Lung (tissue), 17 donors: ENCODE measurements at places on chromosomes 12 and 14. TPM values are rescaled to one million over a fixed set of nuclear protein-coding genes. Genes with fewer than 3 reads are reported as not detected.

CGRRF1 gene
- total RNA-seq: 16.1 TPM

CISTR gene
- total RNA-seq: not detected

ENDOU gene
- not detected for total RNA-seq

GLT8D2 gene
- 36.5 TPM for total RNA-seq

AICDA gene
- total RNA-seq: 0.58 TPM

EXOC3L4 gene
- total RNA-seq: 3.6 TPM

TAS2R43 gene
- 1.0 TPM for total RNA-seq

CLEC2D gene
- 11.6 TPM for total RNA-seq

NOVA1 gene
- 10.0 TPM for total RNA-seq

PEX5 gene
- 52.1 TPM for total RNA-seq

KERA gene
- total RNA-seq: not detected

GRCh38 chr12:50164963-50165362 is 2.2 kb downstream of the CERS5 start:
- no peaks in the 10 kb centered on the region for H3K4me1 ChIP-seq
- no peaks in the 10 kb centered on the region for H3K36me3 ChIP-seq
- no peak overlapping the region for H3K27ac ChIP-seq
- no peak for DNase-seq

- H3K27ac ChIP-seq: peak overlapping the region; percentile 88
- DNase-seq: no peak
- no peaks in the 10 kb centered on the region for H3K27me3 ChIP-seq
Observed at GRCh38 chr12:122079033-122079531, 526 bp downstream of the MLXIP start.

DNA sequence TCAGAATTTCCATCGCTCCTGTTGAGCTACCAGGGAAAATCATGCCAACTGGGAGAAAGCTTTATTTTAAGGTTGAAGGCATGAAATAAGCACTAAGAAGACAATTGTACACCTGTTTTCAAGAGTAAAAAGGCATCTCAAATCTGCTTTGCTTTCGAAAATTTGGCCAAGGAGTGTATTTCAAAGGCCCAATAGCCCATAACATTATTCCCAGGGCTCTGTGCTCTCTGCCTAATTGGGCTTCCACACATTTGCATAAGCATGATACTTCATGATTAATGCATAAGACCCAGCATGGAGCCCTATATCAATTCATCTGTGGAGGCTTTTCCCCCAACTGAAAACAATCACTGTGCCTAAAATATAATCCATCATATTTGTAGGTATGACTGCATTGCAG is 258.5 kb downstream of the NOVA1 start:
- H3K27ac ChIP-seq: no peak overlapping the region
- DNase-seq: no peak
- H3K36me3 ChIP-seq: no peaks in the 10 kb centered on the region
- H3K27me3 ChIP-seq: no peaks in the 10 kb centered on the region
- no peak overlapping the region for H3K4me3 ChIP-seq

DNA sequence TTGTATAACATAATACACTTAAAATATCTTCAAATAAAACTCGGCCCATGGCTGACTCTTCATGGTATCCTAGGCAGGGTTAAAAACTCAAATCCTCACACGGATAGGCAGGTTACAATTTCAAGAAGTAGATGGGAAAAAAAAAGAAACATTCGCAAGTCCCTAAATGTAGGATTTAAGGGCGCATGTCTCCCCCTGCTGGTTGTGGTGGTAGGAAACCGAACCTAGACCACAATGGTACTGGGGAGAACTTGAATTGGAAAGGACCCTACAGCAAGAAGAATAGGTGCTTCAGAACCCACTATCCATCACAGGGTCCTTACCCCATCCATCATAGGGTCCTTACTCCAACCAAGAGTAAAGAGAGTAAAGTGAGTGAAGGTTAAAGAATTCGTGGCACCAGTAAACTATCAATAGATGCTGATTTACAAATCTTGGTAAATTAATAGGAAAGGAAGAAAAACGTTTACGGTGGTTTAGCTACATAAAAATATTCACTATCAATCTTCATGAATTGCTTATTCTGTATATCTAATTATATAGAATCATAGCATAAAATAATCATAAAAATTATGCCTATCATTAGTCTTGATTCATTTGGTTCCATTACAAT is 3.3 kb upstream of the CIPC start:
- H3K27me3 ChIP-seq: no peaks in the 10 kb centered on the region
- peak; percentile 88 for DNase-seq
- no peaks in the 10 kb centered on the region for H3K36me3 ChIP-seq
- no peak overlapping the region for H3K27ac ChIP-seq
- no peak overlapping the region for H3K4me3 ChIP-seq
- peaks cover 22% of the 10 kb centered on the region for H3K4me1 ChIP-seq

DNA sequence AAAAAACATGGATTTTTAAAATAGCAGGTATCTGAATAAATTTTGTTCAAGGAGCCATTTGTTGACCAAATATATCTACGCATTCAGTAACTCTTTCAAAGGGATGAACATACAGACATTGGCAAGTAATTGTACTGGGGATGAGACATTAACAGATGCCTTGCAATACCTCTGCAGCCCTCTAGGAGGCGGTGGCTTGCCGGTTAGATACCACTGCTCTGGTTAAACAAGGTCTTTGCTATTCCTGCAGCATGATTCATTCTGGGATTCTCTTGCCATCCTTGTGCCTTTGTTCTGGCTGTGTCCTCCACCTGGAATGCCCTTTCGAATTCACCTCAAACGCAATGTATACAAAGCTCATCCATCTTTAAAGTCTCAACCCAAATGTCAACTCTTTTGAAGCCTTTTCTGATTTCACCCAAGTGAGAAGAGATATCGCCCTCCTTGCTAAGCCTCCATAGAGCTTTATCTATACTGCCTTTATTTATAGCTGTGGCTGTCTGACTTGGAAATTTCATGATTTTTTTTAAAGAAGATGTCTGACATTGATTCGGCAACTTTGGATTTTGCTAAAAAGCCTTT is 131.0 kb upstream of the SRRM4 start:
- H3K4me3 ChIP-seq: no peak overlapping the region
- no peaks in the 10 kb centered on the region for H3K36me3 ChIP-seq
- no peak overlapping the region for H3K27ac ChIP-seq
- H3K4me1 ChIP-seq: no peaks in the 10 kb centered on the region
- no peaks in the 10 kb centered on the region for H3K27me3 ChIP-seq

DNA sequence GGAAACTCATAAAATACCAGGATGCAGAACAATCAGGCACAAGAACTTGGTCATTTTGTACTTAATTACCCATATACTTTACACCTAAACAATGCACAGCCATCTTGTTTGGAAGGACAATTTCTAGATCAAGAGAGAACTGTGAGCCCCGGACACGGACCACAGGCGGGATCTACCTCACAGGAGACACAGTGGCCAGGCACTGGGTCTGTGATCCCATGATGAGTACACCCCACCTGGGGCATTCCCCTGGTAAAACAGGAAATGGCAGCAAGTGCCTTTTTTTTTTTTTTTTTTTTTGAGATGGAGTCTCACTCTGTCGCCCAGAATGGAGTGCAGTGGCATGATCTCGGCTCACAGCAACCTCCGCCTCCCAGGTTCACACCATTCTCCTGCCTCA is 15.2 kb downstream of the GOLGA3 start:
- H3K4me1 ChIP-seq: no peaks in the 10 kb centered on the region
- H3K27ac ChIP-seq: no peak overlapping the region
- peaks cover 41% of the 10 kb centered on the region for H3K36me3 ChIP-seq
- no peak for DNase-seq

DNA sequence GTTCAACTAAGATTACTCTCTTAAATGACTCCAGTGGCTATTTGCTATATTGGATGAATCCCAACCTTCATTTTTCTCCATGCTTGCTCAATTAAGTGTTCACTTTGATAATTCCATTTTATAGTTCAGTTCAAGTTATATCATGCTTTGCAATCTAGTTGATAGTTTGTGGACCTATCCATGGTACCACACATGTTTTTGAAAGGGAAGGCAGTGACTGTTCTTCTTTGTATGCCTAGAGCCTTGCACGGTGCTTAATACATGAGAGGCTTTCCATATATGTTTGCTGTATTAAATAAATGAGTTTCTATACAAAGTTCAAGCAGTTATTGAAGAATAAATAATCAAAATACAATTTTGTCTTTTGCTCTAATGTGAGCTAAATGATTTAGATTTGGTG is 391.3 kb downstream of the NELL2 start:
- no peak overlapping the region for H3K27ac ChIP-seq
- no peaks in the 10 kb centered on the region for H3K36me3 ChIP-seq
- H3K27me3 ChIP-seq: no peaks in the 10 kb centered on the region
- no peak overlapping the region for H3K4me3 ChIP-seq
- no peak for DNase-seq
- no peaks in the 10 kb centered on the region for H3K4me1 ChIP-seq

DNA sequence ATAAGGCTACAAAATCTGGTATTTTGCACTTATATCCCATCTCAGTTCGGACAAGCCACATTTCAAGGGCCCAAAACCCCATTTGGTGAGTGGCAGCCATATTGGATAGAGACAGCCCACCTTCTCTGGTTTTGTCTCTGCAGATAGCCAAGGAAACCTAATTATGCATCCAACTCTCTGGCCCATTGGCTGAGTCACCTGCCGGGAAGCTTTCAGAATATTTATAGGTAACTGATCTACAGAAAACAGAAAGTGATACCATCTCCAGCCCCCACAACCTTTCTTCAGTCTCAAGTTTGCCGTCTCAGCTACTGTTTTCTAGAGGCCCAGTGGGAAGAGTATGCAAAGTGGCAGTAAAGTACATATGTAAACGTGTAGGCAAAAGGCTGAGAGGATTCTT is 33.7 kb upstream of the PPP1CC start:
- H3K4me3 ChIP-seq: no peak overlapping the region
- no peak overlapping the region for H3K27ac ChIP-seq
- no peaks in the 10 kb centered on the region for H3K4me1 ChIP-seq
- H3K27me3 ChIP-seq: no peaks in the 10 kb centered on the region
- H3K36me3 ChIP-seq: no peaks in the 10 kb centered on the region
- no peak for DNase-seq

- no peak overlapping the region for H3K4me3 ChIP-seq
- no peak for DNase-seq
- H3K4me1 ChIP-seq: no peaks in the 10 kb centered on the region
- no peak overlapping the region for H3K27ac ChIP-seq
Observed at GRCh38 chr12:11618046-11618445, 31.4 kb upstream of the ETV6 start.

DNA sequence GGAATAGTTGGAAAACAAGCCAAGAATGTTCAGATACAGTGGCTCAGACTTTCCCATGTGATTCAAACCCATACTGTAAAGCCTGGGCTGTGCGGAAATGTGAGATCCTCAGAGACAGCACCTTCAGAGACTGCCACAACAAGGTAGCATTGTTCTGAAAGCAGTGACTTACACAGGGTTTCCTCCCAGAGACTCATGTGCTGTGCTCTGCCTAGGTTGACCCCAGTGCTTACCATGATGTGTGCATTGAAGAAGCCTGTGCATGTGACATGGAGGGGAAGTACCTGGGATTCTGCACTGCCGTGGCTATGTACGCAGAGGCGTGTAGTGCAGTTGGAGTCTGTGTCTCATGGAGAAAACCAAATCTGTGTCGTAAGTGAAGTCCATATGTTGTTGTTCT is 219.4 kb downstream of the LRRK2 start:
- DNase-seq: no peak
- H3K4me1 ChIP-seq: no peaks in the 10 kb centered on the region
- no peaks in the 10 kb centered on the region for H3K27me3 ChIP-seq
- no peaks in the 10 kb centered on the region for H3K36me3 ChIP-seq

DNA sequence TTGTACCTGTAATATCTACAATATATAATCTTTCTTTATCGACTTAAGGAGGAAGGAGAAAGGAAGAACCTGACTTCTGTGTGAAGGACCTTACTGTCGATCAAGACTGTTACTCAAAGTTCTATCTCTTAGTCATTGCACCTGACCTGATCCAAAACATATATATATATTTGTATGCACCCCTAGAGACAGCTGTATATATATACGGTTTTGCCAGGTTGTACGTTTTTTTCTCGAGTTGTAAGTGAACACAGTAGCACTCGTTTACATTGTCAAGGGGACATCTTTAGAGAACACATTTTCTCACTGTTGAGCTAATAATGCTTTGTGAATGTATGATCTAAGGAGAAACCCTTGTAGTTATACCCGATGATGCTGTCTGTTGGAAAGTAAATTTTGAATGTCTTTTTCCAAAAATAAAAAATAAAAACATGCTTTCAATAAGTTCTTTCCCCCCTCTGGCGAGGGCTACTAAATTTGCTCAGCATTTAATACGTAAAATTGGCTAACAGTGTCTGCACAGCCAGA is 536 bp upstream of the SLC35E3 start:
- no peaks in the 10 kb centered on the region for H3K27me3 ChIP-seq
- H3K27ac ChIP-seq: peak overlapping the region; percentile 66
- peaks cover 4% of the 10 kb centered on the region for H3K36me3 ChIP-seq
- no peak for DNase-seq

- no peaks in the 10 kb centered on the region for H3K27me3 ChIP-seq
- H3K36me3 ChIP-seq: peaks cover 8% of the 10 kb centered on the region
- peak overlapping the region; percentile 90 for H3K27ac ChIP-seq
- H3K4me1 ChIP-seq: peaks cover 47% of the 10 kb centered on the region
- H3K4me3 ChIP-seq: no peak overlapping the region
- DNase-seq: no peak
Observed at GRCh38 chr12:111436811-111437210, 31.1 kb downstream of the SH2B3 start.

- H3K4me1 ChIP-seq: peaks cover 12% of the 10 kb centered on the region
- peak overlapping the region; percentile 62 for H3K4me3 ChIP-seq
Observed at GRCh38 chr12:45991284-45992249, 1.2 kb upstream of the SCAF11 start.

GRCh38 chr12:118374126-118374725 is 1.5 kb upstream of the TAOK3 start:
- H3K4me1 ChIP-seq: peaks cover 32% of the 10 kb centered on the region
- no peak overlapping the region for H3K4me3 ChIP-seq
- H3K27ac ChIP-seq: peak overlapping the region; percentile 98
- H3K36me3 ChIP-seq: peaks cover under 1% of the 10 kb centered on the region
- no peak for DNase-seq

GRCh38 chr12:1587927-1588574 is 6.3 kb downstream of the FBXL14 start:
- H3K27me3 ChIP-seq: no peaks in the 10 kb centered on the region
- peaks cover 23% of the 10 kb centered on the region for H3K4me1 ChIP-seq
- H3K36me3 ChIP-seq: peaks cover 6% of the 10 kb centered on the region
- H3K4me3 ChIP-seq: no peak overlapping the region
- H3K27ac ChIP-seq: no peak overlapping the region
- DNase-seq: no peak

GRCh38 chr14:26833621-26834176 is 235.9 kb upstream of the NOVA1 start:
- H3K36me3 ChIP-seq: no peaks in the 10 kb centered on the region
- no peaks in the 10 kb centered on the region for H3K4me1 ChIP-seq
- DNase-seq: no peak
- H3K27me3 ChIP-seq: no peaks in the 10 kb centered on the region

- H3K27me3 ChIP-seq: no peaks in the 10 kb centered on the region
- peaks cover 40% of the 10 kb centered on the region for H3K4me1 ChIP-seq
- DNase-seq: peak; percentile 90
- no peak overlapping the region for H3K27ac ChIP-seq
- no peak overlapping the region for H3K4me3 ChIP-seq
Observed at GRCh38 chr14:74596741-74597450, 15.1 kb downstream of the LTBP2 start.
